ENCODE measurements at places on chromosomes 5 and 9. TPM values are rescaled to one million over a fixed set of nuclear protein-coding genes. Genes with fewer than 3 reads are reported as not detected.

Gene ZNF483
- 16.5 TPM for total RNA-seq

Gene OR1Q1
- not detected for total RNA-seq

- no peak overlapping the region for H3K27ac ChIP-seq
- no peak for DNase-seq
- H3K4me3 ChIP-seq, result no peak overlapping the region
These were observed 102.3 kb downstream of the GDNF start for GRCh38 chr5:37737326-37738056.

GRCh38 chr9:134544388-134545214, 97.0 kb upstream of the COL5A1 start:
- no peak overlapping the region for H3K4me3 ChIP-seq
- H3K36me3 ChIP-seq, result no peaks in the 10 kb centered on the region
- no peak overlapping the region for H3K27ac ChIP-seq
- no peak for DNase-seq
- H3K4me1 ChIP-seq, result no peaks in the 10 kb centered on the region

DNA sequence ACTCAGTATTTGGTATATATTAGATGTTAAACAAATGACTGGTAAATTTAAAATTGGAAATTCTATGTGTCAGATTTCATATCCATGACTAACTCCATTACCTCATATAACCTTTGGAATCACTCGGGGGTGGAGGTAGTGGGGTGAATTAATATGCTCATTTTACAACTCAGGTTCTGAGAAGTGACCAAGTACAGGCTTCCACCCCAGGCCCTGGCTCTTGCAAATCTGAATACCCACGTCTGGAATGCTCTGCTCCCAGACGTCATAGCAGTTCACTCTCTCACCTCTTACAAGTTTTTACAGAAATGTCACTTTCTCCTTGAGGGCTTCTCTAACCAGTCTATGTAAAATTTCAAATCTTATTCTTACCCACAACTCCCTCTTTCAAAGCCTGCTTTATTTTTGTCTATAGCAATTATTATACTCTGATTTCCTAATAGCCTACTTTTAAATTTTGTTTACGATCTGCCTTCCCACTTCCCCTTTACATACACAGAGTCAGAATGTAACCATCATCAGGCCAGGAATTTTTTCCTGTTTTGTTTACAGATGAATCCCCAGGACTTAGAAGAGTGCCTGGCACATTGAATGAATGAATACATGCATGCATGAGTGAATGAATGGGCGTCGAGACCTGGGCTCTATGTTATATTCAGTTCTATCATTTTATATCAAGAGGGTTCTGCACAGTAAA, 134.1 kb upstream of the IFNE start:
- no peaks in the 10 kb centered on the region for H3K27me3 ChIP-seq
- peaks cover 21% of the 10 kb centered on the region for H3K4me1 ChIP-seq
- H3K4me3 ChIP-seq, result no peak overlapping the region
- H3K27ac ChIP-seq, result no peak overlapping the region
- no peaks in the 10 kb centered on the region for H3K36me3 ChIP-seq

DNA sequence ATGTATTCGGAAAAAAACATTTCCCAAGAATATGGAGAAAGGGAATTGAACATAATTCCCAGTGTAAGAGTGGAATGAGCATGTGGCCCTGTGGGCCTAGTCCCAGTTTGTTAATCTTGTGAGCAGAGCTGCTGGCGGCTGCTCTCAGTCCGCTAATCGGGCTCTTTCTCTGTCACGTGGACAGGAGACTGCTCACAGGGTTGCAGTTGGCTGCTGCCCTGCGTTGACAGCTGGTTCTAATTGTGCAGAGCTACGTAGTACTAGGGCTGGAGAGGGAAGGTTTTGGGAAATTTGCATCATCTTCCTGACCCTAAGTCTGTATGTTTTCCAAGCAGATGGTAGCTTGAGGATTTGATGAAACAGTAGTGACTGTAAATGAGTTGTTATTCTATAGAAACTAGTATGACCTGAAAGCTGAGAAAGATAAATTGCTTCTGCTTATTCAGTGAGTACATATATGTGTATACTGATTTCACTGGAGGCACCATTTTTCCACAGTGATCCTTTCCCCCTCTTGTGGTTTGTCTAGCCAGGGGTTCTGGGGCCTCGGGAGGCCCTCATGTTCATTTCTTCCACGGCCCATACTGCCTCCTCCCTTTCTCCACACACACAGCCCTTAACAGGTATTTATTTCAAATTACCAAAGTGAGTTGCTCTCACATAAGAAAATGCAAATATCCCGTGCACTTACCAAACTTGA, 100.6 kb downstream of the ANGPTL2 start:
- H3K4me3 ChIP-seq, result no peak overlapping the region
- no peaks in the 10 kb centered on the region for H3K36me3 ChIP-seq
- H3K27me3 ChIP-seq, result no peaks in the 10 kb centered on the region
- no peak for DNase-seq
- H3K27ac ChIP-seq, result no peak overlapping the region

GRCh38 chr9:109730228-109730627, 49.8 kb upstream of the PALM2AKAP2 start:
- no peak overlapping the region for H3K4me3 ChIP-seq
- no peak overlapping the region for H3K27ac ChIP-seq
- no peaks in the 10 kb centered on the region for H3K36me3 ChIP-seq
- no peaks in the 10 kb centered on the region for H3K27me3 ChIP-seq
- H3K4me1 ChIP-seq, result no peaks in the 10 kb centered on the region
- no peak for DNase-seq

GRCh38 chr5:39448506-39449128, 23.8 kb upstream of the DAB2 start:
- no peaks in the 10 kb centered on the region for H3K36me3 ChIP-seq
- no peaks in the 10 kb centered on the region for H3K27me3 ChIP-seq
- no peak overlapping the region for H3K27ac ChIP-seq
- H3K4me1 ChIP-seq, result no peaks in the 10 kb centered on the region

Data from T-cell (primary cell).